ENCODE measurements at places on chromosomes 12 and 14.
A peak's percentile ranks its signal among the peaks of the same experiment; 100 is the strongest.

DNA sequence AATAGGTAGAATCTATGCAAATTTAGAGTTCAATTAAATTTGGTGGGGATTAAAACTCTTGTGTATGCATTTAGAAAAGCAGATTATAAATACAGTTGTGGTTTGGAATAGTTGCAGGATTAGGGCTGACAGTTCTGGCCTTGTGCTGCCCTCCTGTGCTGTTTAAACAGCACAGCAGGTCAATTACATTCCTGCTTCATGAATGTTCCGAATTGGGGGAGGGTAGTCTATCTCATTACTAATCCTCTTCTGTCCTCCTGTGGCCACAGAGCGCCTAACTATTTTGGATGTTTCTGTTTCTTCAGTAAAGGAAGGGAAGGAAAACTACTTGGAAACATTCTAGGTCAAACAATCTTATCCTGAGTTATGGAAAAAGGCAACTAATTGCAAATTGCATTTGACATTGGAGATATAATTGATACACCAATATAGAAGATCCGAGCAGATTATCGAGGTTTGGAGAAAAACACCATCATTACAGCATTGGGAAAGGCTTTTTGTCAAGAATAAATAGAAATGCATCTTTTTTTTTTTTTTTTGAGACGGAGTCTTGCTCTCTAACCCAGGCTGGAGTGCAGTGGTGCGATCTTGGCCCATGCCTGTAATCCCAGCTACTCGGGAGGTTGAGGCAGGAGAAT lies 8.7 kb upstream of the GPR19 start:
- DNase-seq, result peak; percentile 57

- DNase-seq, result no peak
Observed at GRCh38 chr12:101745481-101745880, 6.2 kb upstream of the SYCP3 start.

DNA sequence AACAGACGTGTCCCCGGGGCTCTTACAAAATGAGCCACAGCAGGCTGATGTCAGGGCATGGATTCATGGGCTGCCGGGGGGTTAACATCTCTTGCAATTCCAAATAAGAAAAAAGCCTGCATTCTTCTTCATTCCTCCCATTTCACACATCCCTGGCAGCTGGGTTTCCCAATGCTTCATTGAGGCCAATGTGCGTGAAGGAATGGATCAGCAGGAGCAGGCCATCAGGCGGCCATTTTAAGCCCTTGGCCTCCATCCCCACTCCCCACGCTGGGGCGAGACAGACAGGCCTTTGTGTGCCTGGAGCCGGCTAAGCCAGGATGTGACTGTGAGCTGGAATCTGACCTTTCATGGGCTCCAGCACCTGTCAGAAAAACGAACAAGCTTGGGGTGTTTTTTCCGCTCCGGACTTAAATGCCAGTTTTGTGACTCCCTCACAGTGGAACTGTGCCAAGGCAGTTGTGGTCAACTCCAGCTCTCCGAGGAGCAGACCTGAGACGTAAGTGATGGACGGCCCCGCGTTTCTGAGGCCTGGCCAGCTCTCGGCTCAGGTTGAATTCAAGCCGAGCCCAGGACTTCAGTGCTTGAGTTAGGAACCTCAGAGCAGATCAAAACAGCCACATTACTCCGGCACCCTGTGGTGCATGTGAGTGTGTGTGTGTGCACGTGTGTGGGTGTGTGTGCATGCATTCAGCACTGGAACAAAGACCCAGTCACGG lies 133.1 kb downstream of the TMEM30B start:
- DNase-seq, result no peak

DNA sequence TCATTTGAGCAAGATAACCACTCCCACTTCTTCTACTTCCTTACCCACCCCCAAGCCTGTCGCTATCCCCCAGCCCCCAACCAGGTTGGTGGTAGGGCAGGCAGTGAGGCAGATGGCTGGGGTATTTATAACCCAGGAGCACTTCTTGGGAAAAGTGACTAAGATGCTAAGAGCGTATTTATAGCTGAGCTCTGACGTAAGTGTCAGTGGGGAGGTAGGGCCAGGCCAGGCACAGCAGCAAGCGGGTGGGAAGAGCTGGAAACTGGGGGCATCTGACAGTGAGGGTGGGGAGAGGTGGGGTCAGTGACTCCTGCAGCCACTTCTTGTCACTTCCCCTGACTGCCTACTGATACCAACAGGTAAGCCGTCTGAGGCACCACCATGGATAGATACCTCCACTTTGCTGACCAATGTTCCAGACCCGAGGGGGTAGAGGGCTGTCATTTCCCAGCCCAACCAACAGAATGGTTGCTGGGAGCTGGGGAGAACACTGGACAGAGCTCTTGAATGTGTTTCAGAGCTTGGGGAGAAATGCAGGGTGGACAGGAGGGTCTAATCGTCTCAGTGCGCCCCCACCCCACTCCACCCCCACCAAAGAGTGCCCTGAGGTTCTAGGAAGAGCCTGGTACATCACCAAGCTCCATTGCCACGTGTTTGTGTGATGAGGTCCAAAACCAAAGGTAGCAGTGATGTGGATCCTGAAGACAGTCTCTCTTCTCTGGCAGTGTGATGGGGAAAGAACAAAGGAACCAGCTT lies 2.7 kb upstream of the INHBE start:
- no peak for DNase-seq

DNA sequence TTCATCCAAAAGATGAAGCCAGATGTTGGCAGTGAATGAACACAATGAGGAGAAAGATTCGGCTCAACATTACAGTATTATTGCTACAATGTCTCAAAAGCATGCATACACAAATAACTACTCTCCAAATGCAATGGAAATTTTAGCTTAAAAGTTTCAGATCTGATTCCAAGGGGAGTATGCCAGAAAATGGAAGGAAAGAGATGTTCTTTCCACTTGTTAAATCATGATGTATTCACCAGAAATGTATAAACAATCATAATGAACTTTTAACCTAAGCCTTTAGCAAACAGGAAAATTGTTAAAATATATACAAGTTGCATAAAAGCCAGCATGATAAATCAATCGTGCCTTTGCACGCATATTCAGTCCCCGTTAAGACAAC lies 62.1 kb downstream of the SH2B3 start:
- no peak for DNase-seq

DNA sequence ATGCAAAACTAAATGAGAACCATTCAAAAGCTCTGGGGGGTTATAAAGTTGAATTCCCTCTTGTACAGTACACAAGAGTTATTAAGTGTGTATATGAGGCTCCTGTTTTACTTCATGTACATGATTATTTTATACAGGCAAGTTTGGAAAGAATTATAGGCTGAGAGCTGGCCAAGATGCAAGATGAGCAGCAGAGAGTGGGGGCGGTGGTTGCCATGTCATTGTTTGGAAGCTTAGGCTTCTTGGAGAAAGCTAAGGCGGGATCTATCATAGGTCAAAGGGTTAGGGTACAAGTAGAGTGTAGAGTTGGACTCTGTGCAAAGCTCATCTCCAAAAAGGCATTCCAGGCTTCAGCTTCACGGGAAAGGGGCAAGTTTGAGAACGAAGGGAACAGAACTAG lies 297.1 kb upstream of the TBX3 start:
- DNase-seq, result no peak

- no peak for DNase-seq
Observed at GRCh38 chr14:32090686-32091085, 13.6 kb downstream of the ARHGAP5 start.

DNA sequence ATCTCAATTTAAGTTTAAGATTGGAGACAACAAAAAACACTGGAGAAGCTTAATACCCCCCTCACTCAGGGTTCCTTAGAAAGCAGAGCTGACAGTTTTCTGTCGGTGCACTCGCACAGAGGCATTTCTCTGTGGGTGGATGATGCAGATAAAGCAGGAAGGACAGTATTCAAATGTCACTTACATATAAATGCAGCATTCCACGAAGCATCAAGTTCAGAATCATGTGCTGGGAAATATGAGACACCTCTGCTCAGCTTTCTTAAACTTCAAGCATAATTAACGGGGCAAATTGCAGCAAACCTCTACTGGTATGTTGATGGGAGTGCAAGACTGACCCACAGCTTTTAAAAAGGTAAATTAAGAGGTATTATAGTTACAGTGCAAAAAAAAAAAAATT lies 68.7 kb downstream of the DICER1 start:
- no peak for DNase-seq
